ENCODE measurements at places on chromosomes 1 and 21.

GRCh38 chr1:102097451-102097850 lies 100.7 kb upstream of the OLFM3 start:
- DNase-seq, result no peak

DNA sequence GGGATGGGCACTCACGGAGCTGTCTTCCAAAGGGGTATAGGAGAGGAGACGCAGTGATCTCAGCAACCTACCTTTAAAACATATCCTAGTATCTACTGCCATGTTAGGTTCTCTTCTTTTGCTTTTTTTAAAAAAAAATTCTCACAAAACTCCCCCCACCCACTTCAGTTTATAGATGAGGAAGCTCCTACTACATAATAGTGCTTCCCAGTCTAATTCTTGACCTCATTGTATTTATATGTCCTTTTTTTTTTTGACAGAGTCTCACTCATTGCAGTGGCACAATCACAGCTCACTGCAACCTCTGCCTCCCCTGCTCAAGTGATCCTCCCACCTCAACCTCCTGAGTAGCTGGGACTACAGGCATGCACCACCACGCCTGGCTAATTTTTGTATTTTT lies 99.9 kb downstream of the OSBPL9 start:
- DNase-seq, result no peak

DNA sequence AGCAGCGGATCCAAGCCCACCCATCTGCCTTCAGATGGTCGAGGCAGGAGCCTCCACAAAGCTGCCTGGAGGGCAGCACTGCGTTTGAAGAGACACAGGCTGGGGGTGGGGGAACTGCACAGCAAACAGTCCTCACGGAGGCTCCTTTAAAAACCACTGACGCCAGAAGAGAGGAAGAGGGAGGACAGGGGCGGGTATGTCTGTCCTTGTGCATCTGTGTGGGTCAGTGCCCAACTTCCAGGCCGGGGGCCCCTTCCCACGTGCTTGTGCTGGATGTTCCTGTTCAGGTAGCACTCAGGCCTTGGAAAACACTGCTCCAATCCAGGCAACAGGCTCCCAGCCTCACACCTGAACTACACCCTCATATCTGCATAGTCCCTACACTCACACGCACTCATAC lies 7.7 kb downstream of the AHDC1 start:
- no peak for DNase-seq

- no peak for DNase-seq
These were observed 15.7 kb downstream of the VCAM1 start for GRCh38 chr1:100735244-100735643.
